ENCODE measurements at places on chromosomes 3 and 15.

DNA sequence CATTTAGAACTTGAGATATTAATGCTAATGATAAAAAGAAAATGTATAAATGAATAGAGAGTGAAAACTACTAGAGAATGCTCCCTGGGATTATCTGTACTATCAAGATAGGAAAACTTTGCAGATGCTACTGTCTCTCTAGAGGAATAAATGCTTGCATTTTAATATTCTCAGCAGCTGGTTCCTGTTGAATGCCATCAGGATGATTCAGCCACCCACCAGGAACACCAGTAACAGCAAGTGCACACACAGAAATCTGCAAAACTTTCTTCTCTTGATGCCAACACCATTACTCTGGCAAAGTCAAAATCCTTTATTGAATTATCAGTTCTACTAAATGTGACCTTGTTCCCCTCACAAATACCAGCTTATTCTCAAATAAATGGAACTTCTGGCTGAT is 148.4 kb downstream of the TIGIT start:
- DNase-seq = no peak

DNA sequence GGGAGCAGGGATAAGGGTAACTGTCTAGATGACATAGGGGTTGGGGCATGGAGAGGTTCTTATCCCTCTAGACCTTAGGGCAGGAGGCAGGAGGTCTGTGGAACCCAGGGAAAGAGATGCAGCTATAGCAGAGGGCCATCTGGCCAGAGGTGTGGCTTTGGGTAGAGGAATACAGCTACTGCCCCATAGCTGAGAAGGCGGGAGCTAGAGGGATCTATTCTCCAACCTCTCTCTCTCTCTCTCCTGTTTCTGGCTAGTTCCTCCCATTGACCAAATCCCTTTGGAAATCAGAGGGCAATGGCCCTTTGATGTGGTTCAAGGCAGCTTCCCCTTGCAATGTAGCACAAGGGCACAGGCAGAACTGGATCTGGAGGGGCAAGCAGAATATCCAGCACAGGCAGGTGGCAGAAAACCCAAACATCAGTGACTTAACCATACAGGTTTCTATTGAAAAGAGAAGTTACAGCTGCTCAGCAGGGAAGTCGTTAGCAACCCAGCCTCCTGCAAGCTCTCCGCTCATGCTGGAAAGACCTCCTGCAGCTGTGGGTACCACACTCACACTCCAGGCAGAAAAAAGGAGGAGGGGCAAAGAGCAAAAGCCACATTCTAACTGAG is 22.3 kb upstream of the LMOD3 start:
- no peak for DNase-seq

- no peak for DNase-seq
These were observed 227.5 kb upstream of the COL8A1 start for GRCh38 chr3:99410789-99411311.

GRCh38 chr3:26365706-26366105 is 256.9 kb upstream of the LRRC3B start:
- DNase-seq = no peak

DNA sequence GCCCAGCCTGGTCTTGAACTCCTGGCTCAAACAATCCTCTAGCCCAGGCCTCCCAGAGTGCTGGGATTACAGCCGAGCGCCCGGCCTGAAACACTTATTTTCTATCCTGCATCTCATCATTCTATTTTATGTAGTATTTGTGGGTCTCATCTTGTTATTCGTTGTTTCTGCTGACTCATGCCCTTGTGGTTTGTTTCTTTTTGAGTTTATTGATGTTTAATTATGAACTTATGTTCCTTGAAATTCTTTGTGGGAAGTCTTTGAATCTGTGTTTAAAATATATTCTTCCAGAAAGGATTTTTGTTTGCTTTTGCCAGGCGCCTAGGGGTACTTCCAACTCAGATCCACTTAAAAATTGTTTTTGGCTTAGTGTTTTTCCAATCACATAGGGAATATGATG is 78.3 kb upstream of the C15orf39 start:
- no peak for DNase-seq

DNA sequence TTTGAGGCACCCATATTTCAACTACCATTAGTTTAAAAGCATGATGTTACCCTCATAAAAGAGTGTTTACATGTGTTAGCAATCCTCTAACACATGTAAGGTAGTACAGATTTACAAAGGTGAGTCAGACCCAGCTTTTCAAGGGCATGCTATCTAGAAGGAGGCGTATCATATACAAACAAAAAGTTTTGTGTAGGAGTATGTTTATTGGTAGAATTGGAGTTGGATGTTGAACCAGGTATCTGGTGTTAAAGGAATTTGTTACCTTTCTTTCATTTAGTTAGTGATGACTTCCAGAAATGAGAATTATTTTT is 2.4 kb downstream of the HACD3 start:
- DNase-seq = no peak

GRCh38 chr3:18989237-18989795 is 159.0 kb upstream of the KCNH8 start:
- no peak for DNase-seq

DNA sequence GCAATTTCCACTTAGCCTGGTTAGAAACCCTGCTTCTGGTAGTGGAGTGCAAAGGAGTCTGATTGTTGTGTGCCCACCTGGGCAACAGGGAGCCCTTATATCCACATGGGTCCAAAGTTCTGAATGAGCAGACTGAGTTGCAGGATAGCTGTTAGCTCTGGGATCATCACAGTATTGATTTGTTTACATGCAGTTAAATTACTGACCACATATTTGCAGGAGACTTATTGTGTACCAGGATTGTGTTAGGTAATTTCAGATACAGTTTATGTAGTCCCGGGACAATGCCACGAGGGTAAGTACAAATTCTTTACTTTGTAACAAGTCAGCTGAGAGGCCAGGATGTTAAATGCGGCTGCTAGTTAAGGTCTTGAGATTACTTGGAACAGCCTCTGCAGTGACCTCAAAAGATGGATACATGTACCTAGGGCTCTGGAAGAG is 18.8 kb downstream of the ARHGEF26 start:
- DNase-seq = no peak

Measured in suprapubic skin (tissue), 4 donors.